ENCODE measurements at places on chromosomes 11 and 22.

GRCh38 chr11:46755962-46756361, 36.9 kb downstream of the F2 start:
- DNase-seq: no peak

DNA sequence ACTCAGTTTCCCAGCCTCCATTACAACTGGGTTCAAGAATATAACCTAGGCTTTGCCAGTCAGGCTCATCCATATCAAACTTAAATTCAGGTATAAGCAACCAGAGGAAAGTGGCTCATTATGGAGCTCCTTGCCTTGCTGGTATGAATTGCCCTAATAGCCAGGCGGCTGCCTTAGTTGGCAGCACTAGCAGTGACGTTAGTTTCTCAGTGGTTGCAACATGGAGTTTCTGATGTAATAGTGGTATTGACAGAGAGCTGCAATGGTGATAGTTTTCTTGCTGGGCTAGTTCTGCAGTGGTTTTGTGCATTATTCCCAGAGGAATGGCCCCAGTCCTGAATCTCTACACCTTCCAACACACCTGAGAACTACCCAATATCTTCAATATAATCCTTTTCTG, 3.8 kb upstream of the TMEM123 start:
- DNase-seq: no peak

GRCh38 chr22:25651332-25652085, 87.0 kb downstream of the GRK3 start:
- no peak for DNase-seq

DNA sequence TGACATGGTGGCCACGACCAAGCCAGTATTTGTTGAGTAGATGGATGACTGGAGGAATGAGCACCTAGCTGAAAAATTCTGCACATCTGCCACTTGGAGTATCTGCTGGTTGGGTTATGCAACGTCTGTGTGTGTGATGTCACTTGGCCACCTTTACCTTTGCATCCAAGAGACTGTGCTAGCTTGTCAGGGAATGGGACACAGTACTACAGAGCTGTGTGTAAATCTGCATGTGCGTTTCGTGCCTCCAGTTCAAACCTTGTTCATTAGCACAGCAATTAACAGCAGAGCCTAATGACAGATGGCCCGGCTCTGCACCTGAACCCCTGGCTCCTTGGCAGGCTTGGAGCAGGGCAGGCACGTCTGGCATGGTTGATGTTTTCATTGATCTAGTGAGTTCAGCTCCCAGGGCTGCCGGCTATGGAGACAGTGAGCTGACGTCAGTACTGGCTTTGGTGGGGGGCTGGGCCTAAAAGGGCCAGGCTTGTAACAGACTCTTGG, 188.4 kb upstream of the NAV2 start:
- no peak for DNase-seq

DNA sequence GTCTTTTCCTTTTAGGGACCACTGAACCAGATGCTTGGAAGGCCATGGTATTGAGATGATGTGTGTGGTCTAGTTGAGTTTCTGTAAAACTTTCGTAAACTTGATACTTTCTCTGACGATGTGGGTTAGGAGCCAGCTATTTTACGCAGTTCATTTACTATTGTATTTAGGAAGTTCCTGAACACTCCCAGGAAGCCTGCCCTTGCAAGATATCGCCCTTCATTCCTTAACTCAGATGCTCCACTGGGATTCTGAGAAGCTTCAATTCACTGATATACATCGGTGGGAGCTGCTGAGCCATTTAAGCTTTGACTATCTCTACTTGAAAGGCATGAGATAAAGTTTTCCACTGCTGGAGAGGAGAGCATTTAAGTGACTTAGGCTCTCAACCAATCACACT, 121.3 kb downstream of the CSNK2A3 start:
- DNase-seq: no peak

GRCh38 chr11:105767931-105768330, 158.1 kb downstream of the GRIA4 start:
- no peak for DNase-seq

- no peak for DNase-seq
Observed at GRCh38 chr22:43890901-43891331, 897 bp downstream of the PNPLA5 start.

GRCh38 chr11:84022695-84023094, 736.5 kb upstream of the CCDC90B start:
- DNase-seq: no peak

DNA sequence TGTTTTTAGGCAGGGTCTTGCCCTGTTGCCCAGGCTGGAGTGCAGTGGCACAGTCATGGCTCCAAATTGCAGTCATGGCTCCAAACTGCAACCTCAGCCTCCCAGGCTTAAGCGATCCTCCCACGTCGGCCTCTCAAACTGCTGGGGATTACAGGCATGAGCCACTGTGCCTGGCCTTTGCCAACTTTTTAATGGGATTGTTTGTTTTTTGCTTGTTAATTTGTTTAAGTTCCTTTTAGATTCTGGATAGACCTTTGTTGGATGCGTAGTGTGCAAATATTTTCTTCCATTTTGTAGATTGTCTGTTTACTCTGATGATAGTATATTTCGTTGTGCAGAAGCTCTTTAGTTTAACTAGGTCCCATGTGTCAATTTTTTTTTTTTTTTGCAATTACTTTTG, 10.0 kb upstream of the SCGB1D1 start:
- no peak for DNase-seq

DNA sequence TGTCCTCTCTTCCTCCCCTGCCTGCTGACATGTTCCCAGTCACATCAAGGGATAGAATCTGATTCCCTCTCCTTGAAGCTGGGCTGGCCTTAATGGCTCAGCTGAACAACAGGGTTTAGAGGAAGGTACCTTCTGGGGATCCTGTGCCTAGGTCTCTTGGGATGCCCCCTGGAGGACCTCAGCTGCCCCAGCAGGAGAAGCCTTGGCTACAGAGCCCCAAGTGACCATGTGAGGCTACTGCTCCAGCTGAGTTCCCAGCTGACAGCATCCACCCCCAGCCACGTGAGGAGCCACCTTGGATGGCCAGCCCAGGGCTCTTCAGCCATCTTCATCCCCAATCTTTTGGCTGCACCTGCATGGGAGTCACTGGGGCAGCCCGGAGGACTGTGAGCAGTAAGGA, 1499.3 kb downstream of the TBC1D22A start:
- DNase-seq: no peak

- DNase-seq: no peak
Observed at GRCh38 chr11:132959693-132960092, 572.6 kb downstream of the OPCML start.

- no peak for DNase-seq
Observed at GRCh38 chr11:119343726-119344125, 2.8 kb downstream of the MFRP start.

GRCh38 chr11:74462009-74462408, 5.3 kb downstream of the KCNE3 start:
- no peak for DNase-seq

GRCh38 chr11:58576887-58577471, 1.3 kb upstream of the LPXN start:
- no peak for DNase-seq
